ENCODE measurements at places on chromosomes 2 and 18.

- DNase-seq, result no peak
Measured at GRCh38 chr2:222641336-222641735, 14.6 kb downstream of the FARSB start.

DNA sequence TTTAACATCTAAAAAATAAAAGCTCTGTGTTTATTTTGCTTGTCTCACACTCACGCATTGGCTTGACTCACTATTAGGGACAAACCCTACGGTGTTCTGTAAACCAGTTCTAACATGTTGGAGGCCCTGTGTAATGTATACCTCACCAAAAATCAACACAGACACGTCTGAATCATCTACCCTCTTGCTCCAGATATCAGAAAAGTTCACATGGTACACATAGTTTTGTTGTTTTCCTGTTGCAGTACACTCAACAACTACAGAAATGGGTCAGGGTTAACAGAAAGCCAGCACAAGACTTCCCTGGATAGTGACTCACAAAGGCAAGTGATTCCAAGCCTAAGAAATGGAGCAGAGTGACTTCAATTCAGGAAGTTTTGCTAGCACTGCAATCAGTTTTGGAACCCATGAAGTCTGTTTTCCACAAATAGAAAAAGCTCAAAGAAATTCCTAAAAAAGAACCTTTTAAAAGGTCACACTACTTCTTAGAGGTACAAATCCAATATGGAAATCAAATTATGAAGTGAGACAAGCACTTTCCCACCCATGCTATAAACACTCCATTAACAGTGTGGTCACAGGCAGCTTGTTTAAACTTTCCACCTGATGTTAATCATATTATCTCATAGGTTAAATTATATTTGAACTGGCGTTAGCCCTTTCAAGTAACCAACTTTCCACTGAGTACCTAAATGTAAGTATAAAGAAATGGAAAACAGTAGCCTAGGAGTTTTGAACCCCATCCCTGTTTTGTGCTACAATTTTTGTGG lies 87.4 kb downstream of the GAREM1 start:
- DNase-seq, result no peak

DNA sequence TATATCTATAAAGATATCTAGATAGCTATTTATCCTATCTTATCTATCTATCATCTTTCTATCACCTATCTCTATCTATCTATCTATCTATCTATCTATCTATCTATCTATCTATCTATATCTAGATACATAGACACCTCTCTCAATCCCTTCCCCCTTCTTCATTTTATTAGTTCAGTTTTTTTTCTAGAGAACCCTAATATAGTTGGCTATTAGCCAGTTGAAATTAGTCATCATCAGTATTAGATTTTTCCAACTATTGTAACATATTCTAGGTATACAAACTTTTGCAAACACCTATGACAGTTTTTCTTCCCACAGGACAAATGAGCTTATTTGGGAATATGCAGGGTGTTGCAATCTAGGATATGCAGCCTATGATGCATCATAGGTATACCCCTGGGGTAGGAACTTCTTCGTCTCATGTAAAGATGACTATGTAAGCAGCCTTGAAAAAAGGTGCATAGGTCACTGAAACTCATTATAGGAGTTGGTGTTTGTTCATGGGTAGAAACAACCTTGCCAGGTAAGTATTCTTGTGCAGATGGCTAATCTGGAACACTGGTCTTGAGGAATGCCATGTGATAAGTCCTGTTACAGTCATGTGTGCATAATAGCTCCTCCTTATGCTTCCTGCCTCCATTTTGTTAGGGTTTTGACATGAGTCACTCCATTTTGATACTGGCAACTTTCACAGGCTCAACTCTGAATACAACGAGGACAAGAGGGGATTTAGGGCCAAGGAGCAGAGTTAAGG lies 160.7 kb upstream of the ZSWIM2 start:
- no peak for DNase-seq

DNA sequence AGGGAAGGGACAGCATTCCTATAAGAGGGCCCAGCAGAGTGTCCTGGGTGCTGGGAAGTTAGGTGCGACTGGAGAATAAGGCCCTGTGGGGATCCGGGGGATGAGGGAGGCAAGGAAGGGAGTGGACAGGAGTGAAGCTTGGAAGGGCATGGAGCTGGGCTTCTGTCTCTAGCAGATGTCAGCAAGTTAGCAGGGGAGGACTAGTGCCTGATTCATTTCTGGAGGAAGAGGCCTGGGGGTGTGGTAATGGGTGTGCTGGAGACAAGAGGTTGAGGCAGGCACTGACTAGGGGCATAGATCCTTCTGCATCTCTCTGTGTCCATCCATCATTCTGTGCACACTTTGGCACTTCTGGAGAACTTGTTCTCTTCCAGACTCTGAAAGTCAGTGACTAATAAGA lies 134.7 kb downstream of the ACOXL start:
- DNase-seq, result no peak

GRCh38 chr2:224969095-224969494 lies 73.2 kb downstream of the DOCK10 start:
- DNase-seq, result no peak

GRCh38 chr18:9135912-9136314 lies 668 bp upstream of the ANKRD12 start:
- DNase-seq, result peak; percentile 33

- DNase-seq, result no peak
Measured at GRCh38 chr2:55118643-55119083, 68.4 kb upstream of the RTN4 start.

DNA sequence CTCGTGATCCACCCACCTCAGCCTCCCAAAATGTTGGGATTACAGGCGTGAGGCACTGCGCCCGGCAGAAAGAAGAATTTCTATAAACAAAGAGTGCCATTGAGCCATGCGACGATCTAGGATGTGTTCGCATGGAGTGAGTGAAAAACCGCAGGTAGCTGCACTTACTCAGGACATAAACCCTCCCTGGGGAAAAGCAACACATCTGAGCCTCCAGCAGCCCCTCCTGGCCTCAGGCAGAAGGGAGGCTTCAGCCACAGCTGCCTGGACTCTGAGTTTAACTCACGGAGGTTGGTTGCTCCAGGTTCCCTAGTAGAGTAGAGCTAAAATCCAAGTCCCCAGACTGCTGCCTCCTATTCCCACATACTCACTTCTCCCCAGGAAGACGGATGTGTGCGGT lies 11.3 kb upstream of the STK25 start:
- no peak for DNase-seq

DNA sequence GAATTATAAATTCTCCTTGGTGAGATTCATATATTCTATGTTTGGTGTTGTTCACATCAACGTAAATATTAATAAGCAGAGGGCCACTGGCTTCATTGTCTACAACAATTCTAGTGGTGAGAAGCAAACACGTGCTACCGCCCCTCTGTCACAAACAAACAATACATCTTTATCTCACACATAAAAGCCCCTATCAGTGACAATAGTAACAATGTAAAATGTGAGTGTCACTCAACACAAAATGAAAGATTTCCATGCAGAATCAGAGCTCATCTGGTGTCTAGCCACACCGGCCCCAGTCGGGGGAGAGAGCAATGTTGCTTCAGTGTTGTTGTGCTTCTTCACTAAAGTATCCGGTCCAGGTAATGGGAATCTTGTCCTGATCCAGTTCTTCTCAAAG lies 932.6 kb downstream of the SOCS6 start:
- no peak for DNase-seq

DNA sequence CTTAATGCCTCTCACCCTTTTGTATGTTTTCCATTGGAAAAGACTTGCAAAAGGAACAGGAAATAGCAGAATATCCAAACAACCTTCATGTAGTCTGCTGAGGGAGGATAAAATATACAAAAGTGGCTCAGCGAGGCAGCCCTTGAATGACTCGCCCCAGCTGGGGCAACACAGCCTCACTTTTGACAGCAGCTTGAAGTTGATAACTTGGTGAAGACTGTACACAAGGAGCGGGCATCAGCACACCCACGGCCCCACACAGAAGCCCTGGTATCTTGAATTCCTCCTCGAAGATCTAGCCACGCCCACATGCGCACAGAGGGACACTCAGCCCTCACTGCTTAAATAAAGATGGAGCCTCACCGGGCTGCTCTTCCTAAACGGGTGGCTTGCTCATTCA lies 161.0 kb downstream of the IRS1 start:
- no peak for DNase-seq

DNA sequence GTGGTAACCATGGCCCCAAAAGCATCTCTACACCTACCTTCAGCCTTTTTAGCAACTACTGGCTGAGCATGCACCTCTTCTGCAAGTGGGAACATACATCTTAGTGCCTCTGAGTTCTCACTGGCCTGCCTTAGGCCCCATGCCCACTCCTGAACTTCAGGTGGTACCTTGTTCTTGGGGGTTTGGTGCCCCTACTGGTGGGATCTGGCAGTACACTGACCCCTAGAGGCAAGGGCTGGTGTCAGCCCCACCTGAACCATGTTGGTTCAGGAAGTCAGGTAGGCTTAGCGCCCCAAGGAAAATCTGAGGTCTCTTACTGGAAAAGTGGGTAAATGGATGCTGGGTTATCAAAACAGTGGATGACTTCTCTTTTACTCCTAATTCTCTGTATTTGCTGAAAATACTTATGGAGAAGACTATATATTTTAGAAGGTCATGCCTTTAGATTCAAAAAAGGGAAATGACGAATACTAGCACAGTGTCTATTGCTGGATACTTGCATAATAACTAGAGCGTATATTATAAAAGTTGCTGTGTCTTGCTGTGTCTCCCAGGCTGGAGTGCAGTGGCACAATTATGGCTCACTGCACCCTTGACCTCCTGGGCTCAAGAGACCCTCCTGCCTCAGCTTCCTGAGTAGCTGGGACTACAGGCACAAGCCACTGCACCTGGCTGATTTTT lies 84.6 kb downstream of the RAB31 start:
- no peak for DNase-seq

DNA sequence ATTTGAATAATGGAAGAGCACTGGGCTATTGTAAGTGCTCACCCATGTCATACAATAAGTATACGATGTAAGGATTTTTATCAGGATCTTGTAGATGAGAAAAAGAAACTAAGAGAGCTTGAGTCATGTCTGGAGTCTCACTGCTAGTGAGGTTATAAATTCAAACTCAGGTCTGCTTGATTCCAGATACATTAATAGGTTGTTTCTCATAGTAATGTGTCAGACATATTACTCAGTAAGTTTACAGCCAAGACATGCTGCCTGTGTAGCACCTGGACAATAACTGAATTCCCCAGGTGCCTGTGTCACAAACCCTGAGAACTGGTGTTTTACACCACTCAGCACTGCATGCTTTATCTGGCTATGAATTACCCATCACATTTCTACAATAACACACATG lies 216.9 kb upstream of the LRP1B start:
- DNase-seq, result no peak

- DNase-seq, result no peak
Measured at GRCh38 chr2:12807907-12808810, 91.4 kb downstream of the TRIB2 start.

DNA sequence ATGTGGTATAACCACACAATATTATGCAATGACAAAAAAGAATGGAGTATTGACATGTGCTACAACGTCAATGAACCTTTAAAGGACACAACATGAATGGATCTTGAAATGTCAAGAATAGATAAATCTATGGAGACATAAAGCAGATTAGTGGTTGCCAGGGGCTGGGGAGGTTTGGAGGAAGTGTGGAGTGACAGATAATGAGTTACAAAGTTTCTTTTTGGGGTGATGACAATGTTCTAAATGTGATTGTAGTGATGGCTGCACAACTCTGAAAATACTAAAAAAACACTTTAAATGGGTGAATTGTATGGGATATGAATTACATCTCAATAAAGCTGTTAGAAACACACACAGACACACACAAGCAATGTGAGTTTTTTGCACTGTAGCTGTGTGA lies 37.4 kb upstream of the C1D start:
- DNase-seq, result no peak

GRCh38 chr2:221347471-221347870 lies 224.6 kb downstream of the EPHA4 start:
- no peak for DNase-seq

DNA sequence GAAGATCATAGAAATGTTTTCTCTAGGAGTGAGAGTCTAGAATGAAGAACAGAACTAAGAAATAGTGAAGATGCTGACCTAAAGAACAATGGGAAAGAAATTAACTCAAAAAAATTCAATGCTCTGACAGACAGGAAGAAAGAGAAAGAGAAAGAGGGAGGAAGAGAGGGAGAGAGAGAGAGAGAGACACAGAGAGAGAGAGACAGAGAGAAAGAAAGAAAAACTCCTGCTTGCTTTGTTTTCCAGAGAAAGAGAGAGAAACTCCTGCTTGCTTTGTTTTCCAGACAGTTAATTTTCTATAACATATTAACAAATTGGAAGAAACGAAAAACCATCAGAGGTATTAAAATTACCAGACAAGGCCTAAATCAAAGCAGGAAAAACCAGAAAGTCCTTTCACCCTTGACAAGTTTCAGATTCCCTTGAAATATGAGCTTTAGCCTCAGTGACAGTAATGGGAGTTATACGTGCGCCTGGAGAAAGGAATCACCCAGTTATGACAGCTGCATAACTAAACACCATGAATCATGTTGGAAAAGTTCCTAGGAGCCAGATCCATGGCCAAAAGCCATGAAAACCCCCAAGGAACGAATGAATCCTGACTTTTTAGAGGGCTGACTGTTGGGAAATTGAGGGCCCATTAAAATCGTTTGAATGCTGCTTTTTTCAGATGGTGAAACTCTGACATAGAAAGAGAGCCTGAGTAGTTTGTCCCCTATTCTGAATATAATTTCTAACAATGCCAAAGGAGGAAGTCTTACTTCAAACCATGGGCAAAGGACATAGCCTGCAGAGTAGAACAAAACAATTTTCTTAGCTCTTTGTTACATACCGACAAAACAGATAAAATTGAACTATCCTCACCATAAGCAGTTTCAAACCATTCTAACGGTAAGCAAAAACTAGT lies 228.6 kb upstream of the CHST9 start:
- DNase-seq, result no peak

- peak; percentile 81 for DNase-seq
Measured at GRCh38 chr2:209913786-209914345, 88.6 kb upstream of the RPE start.

- no peak for DNase-seq
Measured at GRCh38 chr2:34545486-34546136, 946.5 kb upstream of the FAM98A start.

DNA sequence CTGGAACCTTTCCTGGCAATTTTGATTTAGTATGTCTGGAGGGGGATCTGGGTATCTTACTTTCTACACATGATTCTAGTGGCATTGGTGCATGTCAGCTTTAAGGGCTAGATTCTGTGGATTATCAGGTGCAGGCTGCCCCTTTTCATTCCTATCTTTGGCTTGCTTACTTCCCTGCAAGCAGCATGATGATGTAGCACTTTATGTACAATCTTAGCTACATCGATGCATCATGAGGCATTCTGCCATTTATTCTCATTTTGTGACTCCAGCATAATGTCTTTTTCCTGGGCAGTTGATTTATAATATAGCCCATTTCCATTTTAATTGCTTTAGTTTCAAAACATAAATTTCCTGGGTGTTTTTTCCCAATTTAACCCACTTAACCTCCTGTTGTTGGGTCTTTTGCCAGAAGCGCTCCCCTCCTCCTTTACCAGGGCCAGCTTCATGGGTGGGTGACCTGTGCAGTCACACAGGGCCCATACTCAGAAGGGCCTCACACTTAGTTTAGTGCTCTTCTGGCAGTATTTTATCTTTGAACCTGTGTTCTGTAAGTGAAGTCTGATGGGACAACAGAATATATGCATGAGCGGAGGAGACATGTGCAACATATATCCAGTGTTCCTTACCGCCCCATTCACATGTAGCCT lies 36.0 kb downstream of the TPGS2 start:
- no peak for DNase-seq

GRCh38 chr2:215594766-215595165 lies 158.9 kb upstream of the FN1 start:
- DNase-seq, result no peak

GRCh38 chr2:45728458-45728942 lies 77.0 kb downstream of the PRKCE start:
- no peak for DNase-seq
